Mesenteric fat pad (tissue), 1 donor: ENCODE measurements at places on chromosomes 2 and 18. TPM values are rescaled to one million over a fixed set of nuclear protein-coding genes. Genes with fewer than 3 reads are reported as not detected.

DNA sequence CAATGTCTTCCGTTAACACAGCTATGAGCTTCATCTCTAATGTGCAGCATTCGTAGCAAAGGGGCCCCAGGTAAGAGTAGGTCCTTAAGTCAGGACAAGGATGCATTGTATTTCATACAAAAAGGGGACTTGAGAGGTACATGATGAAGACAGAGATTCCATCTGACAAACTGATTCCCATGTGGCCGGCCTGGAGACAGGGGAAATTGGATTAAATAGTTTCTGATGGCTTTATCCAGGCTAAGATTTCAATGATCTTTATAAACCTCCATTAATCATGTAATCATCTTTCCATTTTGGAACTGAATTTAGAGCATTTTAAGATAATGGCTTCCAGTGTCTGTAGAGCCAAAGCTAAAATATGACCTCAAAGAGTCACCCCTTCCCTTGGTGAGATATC is 111.3 kb downstream of the NCKAP5 start:
- no peak for DNase-seq

- no peak for DNase-seq
Observed at GRCh38 chr2:35293261-35293660, 1062.3 kb upstream of the CRIM1 start.

GRCh38 chr2:86147793-86148192 is 41.8 kb downstream of the PTCD3 start:
- no peak for DNase-seq

RELCH gene
- total RNA-seq = 23.0 TPM

GPAT2 gene
- total RNA-seq = 9.0 TPM

FER1L5 gene
- total RNA-seq = 0.06 TPM

MAL gene
- not detected for total RNA-seq

SIGLEC15 gene
- 0.32 TPM for total RNA-seq

AGXT gene
- 0.32 TPM for total RNA-seq

GPR75 gene
- 2.5 TPM for total RNA-seq
